ENCODE measurements at places on chromosomes 1 and 21. TPM values are rescaled to one million over a fixed set of nuclear protein-coding genes. Genes with fewer than 3 reads are reported as not detected.
A peak's percentile ranks its signal among the peaks of the same experiment; 100 is the strongest.

RBP7 gene
- total RNA-seq: not detected

CD1B gene
- total RNA-seq: not detected

RORC gene
- under 0.01 TPM for total RNA-seq

ITLN2 gene
- total RNA-seq: not detected

DNA sequence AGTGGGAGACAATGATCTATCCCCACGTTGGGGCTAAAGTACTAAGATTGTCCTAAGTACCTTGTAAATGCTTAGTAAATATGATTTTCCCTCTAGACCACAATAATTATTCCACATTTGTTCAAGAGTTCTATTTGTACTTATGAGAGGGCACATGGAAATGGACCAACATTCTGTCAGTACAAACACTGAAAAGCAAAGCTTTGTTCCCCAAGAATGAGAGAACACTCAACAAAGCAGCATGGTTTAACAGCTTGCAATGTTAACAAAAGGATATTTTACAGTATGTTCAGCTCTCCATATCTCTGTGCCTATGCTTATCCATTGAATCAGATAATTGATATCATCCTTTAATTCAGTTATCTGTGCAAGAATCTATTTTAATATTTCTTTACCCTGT, 35.4 kb downstream of the RBM11 start:
- H3K27ac ChIP-seq: no peak overlapping the region
- no peaks in the 10 kb centered on the region for H3K4me1 ChIP-seq
- H3K27me3 ChIP-seq: no peaks in the 10 kb centered on the region

DNA sequence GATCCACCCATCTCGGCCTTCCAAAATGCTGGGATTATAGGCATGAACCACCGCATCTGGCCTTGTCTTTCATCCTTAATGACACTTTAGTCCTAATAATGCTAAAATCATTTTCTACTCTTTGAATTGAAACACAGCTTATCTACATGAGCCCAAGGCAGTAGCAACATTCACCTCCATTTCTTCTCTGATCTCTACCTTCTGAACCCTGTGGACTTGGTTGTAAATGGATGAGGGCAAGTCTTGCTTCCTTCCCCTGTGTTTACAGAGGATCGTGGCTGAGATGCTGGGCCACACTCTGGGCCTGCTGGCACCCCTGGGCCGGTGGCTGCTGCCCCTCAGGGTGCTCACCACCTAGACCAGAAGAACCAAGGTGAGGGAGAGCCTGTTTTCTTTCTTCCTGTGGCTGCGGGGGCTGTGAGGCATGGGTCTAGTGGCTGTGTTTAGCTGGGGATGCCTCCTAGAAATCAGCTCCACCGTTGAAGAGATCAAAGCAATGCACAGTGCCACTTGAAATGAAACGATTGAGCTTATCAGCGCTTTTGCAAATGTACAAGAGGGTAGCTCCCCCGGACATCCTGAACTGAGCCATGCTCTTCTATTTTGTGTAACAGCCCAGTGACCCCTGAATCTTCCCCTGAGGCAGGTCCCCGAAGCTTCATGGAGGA, 32.2 kb upstream of the LGALS8 start:
- no peaks in the 10 kb centered on the region for H3K27me3 ChIP-seq
- H3K36me3 ChIP-seq: no peaks in the 10 kb centered on the region
- DNase-seq: no peak
- no peak overlapping the region for H3K4me3 ChIP-seq

- H3K27me3 ChIP-seq: no peaks in the 10 kb centered on the region
- peaks cover 22% of the 10 kb centered on the region for H3K36me3 ChIP-seq
- no peaks in the 10 kb centered on the region for H3K4me1 ChIP-seq
- H3K4me3 ChIP-seq: no peak overlapping the region
Observed at GRCh38 chr21:46394595-46395104, 64.0 kb upstream of the DIP2A start.

GRCh38 chr1:11721311-11721710, 14.6 kb upstream of the AGTRAP start:
- H3K27ac ChIP-seq: no peak overlapping the region
- peaks cover 5% of the 10 kb centered on the region for H3K27me3 ChIP-seq
- H3K4me3 ChIP-seq: no peak overlapping the region
- no peaks in the 10 kb centered on the region for H3K4me1 ChIP-seq
- DNase-seq: no peak

DNA sequence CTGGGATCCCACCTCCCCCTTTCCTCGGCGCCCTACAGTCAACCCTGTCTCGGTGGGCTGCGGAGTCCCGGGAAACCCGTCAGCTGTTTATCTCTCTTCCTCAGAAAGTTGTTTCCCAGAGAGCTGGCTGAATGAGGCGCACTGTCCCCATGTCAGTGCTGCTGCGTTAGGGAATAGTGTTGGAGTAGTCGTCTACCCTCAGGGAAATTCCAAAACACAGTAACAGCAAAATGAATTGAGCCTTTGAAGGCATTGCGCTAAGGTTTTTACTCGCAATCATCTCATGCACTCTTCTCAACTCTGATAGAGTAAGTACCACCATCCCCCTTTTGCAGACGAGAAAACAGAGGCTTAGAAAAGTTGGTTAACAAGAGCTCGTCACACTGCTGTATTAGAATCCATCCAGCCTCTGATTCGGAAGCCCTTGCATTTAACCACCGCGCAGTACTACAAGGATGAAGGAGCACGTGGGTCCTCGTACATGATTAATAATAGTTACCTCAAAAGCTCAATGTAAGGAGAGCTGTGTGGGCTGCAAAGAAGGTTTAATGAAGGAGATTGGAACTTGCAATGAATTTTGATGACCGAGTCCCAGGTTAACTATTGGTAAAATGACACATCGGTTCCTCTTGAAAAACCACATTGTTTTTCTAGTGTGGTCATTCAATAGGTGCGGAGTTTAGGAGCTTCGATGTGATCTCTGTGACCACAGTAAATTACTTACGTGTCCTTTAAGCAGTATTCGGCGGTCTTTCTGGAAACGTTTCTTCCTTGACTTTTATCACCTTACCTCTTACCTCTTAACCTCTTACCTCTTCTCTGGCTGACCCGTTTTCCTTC, 788 bp upstream of the EDEM3 start:
- no peaks in the 10 kb centered on the region for H3K27me3 ChIP-seq
- H3K27ac ChIP-seq: peak overlapping the region; percentile 33
- H3K36me3 ChIP-seq: no peaks in the 10 kb centered on the region
- peak; percentile 55 for DNase-seq
- peak overlapping the region; percentile 80 for H3K4me3 ChIP-seq
- no peaks in the 10 kb centered on the region for H3K4me1 ChIP-seq

DNA sequence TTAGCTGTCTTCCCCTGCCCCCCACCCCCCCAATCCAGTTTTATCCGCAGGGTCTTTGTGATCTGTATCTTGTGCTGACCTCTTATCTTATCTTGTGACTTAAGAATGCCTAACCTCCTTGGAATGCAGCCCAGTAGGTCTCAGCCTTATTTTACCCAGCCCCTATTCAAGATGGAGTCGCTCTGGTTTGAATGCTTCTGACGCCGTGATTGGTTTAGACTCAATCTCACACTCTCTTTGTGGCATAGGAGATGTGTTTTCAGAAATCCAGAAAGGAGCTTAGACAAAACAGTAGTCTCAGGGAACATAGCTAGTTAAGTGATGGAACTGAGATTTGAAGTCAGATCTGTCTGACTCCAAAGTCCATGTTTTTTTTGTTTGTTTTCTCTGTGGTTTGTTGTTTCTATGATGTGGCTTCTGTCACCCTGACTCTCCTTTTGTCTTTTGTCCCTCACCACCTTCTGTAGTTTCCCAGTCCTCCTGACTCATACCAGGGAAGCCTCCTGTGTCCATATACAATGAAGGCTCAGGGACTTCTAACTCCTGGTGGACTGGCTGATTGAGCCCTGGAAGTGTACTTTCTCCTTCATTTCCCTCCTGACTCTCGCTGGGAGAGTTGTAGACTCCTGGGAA, 18.1 kb upstream of the USP24 start:
- DNase-seq: no peak
- no peak overlapping the region for H3K4me3 ChIP-seq
- no peaks in the 10 kb centered on the region for H3K36me3 ChIP-seq
- no peaks in the 10 kb centered on the region for H3K27me3 ChIP-seq
- peaks cover 15% of the 10 kb centered on the region for H3K4me1 ChIP-seq
- H3K27ac ChIP-seq: no peak overlapping the region

DNA sequence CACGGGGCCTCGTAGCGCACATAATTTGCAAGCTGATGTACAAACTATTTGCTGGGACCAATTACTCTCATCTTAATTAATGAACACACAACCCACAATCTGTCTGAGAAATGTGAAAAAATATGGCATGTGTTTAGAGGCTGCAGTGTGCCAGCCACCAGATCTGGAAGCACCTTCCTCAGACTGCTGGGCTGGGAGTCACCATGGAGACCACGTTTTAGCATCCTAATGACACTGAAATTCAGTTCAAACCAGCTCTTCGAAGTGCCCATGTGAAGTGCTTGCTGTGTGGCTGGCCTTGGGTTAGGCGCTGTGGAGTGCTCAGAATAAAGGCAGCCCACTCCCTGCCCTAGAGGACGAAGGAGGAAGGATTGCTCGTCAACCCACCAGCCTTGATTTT, 482.4 kb downstream of the OMA1 start:
- no peak overlapping the region for H3K4me3 ChIP-seq
- no peaks in the 10 kb centered on the region for H3K4me1 ChIP-seq
- H3K27ac ChIP-seq: no peak overlapping the region
- DNase-seq: no peak
- H3K27me3 ChIP-seq: no peaks in the 10 kb centered on the region

DNA sequence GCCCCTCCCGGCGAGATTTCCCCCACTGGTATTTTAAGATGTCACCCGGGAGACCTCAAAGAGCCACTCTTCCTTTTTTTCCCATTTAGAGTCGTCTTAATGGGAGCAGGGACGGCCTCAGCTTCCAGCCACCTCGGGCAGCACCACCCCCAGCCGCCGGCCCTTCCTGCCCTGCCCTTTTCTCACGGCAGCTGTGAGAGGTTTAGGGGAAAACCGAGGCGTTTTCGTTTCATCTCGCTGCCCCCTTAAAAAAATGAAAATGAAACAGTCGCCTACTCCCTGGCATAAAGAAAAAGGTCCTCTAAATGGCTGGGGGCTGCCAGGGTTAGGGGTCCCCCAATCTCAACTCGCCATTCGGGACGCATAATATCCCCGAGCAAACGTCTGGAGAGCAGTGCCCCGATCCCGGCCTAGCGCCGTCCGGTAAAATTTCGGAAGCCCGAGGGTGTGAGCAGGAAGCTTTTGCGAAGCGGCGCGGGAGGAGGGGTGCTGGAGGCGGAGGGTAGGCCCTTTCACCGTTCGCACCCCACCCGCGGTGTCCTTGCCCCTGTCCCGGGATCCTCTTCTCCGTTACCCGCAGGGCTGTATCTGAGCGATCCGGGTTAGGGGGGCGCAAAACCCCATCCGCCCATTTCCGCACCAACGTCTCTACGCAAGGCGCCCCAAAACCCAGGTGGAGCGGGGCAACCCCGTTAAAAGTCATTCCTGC, 1.2 kb downstream of the RUNX3 start:
- H3K4me1 ChIP-seq: peaks cover 2% of the 10 kb centered on the region
- H3K27me3 ChIP-seq: peaks cover 58% of the 10 kb centered on the region
- H3K4me3 ChIP-seq: peak overlapping the region; percentile 35
- no peaks in the 10 kb centered on the region for H3K36me3 ChIP-seq
- H3K27ac ChIP-seq: no peak overlapping the region

DNA sequence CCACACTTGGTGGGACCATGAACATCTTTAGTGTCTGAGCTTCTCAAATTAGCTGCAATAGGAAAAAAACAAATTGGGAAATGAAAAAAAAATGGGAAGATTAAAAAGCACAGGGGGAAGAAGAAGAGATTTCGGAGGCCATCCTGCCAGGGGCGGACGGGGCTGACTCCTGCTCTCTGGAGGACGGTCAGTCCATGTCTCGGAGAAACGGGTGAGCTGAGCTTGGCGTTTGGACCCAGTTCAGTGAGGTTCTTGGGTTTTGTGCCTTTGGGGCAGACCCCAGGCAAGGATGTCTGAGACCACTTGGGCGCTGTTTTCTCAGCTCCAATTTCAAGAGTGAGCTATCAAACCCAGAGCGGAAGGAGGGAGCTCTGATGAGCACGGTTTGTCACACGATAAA, 123.9 kb downstream of the PRDM2 start:
- H3K4me1 ChIP-seq: no peaks in the 10 kb centered on the region
- no peak overlapping the region for H3K27ac ChIP-seq
- no peak for DNase-seq
- no peak overlapping the region for H3K4me3 ChIP-seq
- no peaks in the 10 kb centered on the region for H3K27me3 ChIP-seq

GRCh38 chr1:103109311-103109920, 1.1 kb upstream of the COL11A1 start:
- peak; percentile 43 for DNase-seq
- no peak overlapping the region for H3K4me3 ChIP-seq
- no peaks in the 10 kb centered on the region for H3K36me3 ChIP-seq
- H3K4me1 ChIP-seq: no peaks in the 10 kb centered on the region
- no peaks in the 10 kb centered on the region for H3K27me3 ChIP-seq

- no peak overlapping the region for H3K27ac ChIP-seq
- no peak overlapping the region for H3K4me3 ChIP-seq
- peaks cover 5% of the 10 kb centered on the region for H3K36me3 ChIP-seq
- no peaks in the 10 kb centered on the region for H3K4me1 ChIP-seq
Observed at GRCh38 chr1:235221653-235222375, 60.8 kb upstream of the RBM34 start.

Measured in fibroblast of lung (primary cell).